NCI-H1048 (cell line): ENCODE measurements at places on chromosomes 13 and 19.
A peak's percentile ranks its signal among the peaks of the same experiment; 100 is the strongest.

GRCh38 chr19:41616792-41617621 is 9.9 kb downstream of the CEACAM4 start:
- DNase-seq: no peak

DNA sequence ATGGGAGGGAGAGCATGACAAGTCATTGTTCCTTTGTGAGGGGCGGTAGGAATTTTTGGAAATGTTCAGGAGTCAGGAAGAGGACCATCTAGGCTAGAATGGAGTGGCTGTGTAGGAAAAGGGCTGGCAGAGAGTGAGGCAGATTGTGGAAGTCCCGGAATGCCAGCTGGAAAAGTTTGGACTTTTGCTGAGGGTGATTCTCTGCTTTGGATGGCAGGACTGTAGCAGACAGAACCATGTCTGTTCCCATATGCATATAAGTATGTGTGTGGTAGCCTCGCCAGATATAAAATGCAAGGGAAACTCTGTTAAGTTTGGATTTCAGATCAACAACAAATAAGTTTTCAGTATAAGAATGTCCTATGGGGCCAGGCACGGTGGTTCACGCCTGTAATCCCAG is 112.1 kb downstream of the DNAJC15 start:
- DNase-seq: no peak

GRCh38 chr13:33728271-33729037 is 89.5 kb upstream of the RFC3 start:
- no peak for DNase-seq

- DNase-seq: no peak
Observed at GRCh38 chr19:13087295-13087694, 15.4 kb downstream of the LYL1 start.

GRCh38 chr19:50325310-50326100 is 3.7 kb downstream of the KCNC3 start:
- DNase-seq: peak; percentile 60
